ENCODE measurements at places on chromosomes 5 and 9.

GRCh38 chr5:87121304-87122150 is 146.2 kb upstream of the RASA1 start:
- no peak for DNase-seq

DNA sequence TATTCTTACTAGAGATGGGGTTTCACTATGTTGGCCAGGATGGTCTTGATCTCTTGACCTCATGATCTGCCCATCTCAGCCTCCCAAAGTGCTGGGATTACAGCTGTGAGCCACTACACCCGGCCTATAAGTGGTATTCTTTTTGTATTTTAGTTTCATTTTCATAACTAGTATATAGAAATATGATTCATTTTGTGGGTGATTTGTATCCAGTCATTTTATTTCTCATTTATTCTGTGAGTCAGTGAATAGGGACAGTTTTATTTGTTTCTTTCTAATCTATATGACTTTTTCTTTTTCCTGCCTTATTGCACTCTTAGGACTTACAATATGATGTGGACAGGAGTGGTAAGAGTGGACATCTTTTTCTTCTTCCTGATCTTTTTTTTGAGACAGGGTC is 112.9 kb downstream of the AOPEP start:
- DNase-seq = no peak

DNA sequence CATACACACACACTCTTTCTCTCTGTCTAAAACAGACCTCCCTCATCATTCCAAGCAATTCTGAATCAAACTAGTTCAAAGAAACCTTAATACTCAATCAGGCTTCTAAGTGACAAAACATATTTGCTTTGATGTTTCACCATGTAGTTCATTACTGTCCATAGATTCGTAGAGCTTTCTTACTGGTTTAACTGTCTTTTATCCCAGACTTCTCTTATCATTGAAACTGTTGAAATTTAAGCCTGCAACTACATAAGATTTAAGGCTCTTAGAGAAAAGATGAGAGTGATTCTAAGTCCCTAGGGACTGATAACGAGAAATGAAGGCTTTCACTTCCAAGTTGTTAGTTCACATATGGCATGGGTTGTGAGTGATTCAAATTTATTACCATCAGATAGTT is 11.0 kb upstream of the PLAC8L1 start:
- DNase-seq = no peak

DNA sequence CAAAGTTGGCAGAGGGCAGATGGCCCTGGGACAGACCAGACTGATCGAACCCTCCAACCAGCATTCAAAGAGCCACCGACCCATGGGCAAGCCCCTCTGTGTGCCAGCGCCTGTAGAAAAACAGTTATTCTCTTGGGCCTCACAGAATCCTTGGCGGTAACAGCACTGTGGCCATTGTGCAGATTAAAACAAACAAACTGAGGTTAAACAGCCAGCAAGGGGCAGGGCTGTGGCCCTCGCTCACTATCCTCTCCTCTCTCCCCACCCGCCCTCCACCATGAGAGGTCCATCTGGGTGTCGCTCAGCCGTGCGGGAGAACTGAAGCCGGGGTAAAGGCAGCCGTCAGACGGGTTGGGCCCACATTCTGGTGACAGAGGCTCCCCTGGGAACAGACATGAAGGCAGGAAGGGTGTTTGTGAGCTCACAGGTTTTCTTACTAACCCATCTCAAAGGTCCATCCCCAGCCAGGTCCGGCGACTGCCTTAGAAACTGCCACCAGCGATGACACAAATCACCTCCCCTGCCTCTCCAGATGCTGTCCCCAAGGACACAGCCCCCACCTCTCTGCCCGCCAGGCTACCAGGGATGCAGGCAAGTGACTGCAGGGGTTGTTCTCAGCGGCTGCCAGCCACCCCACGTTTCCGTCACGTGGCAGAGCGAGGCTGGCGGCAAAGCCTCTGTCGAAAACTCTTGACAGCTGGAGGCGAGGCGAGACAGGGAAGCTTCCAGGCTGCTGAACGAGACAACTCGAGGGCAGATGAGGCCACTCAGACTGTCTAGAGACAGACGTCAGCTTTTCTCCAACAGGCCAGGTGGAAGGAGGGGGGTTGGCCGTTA is 75.8 kb upstream of the SARDH start:
- no peak for DNase-seq

DNA sequence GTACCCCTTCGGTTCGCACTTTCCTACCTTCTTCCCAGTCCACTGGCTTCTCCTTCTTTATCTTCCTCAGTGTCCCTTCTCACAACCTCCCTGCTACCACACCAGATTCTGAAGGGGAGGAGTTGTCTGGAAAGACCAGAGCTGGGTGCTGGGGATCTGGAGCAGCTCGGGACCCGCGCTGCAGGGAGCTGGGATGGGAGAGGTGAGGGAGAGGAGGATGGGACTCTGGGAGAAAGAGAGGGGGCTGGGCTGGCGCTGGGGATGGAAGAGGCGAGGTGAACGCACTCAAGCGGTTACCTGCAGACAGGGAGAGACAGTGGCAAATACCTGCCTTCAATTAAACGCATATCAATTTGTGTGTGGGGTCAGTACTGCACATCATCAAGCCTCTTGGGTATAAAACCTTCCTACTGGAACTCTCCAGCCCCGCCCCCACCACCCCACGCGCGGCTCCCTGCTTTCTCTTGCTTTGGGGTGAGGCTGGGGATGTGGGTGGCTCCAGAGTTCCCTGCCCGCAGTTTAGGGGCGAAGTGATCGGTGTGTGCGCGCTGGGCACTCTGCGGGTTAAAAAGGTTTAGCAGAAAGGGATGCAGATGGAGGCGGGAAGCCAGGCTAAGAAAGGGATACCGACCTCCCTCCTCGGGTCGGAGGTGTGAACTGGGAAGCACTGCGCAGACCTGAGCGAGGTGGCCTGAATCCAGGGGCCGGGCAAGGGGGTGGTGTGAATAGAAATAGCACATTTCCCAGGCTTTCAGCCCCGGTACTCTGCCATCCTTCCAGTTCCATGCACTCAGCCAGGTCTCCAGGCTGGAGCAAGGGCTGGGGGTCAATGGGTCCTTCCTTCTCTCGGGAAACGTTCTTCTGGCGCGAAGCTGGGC is 977 bp upstream of the PAM start:
- no peak for DNase-seq

- DNase-seq = no peak
Observed at GRCh38 chr5:56802205-56802604, 13.1 kb upstream of the MAP3K1 start.

DNA sequence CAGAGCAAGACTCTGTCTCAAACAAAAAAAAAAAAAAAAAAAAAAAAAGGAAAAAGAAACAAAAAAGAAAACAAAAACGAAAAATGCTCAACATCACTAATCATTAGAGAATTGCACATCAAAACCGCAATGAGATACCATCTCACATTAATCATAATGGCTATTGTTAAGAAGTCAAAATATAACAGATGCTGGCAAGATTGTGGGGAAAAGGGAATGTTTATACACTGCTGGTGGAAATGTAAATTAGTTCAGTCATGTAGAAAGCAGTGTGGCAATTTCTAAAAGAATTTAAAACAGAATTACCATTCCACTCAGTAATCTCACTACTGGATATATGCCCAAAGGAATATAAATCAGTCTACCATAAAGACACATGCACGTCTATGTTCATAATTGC is 50.4 kb upstream of the PRR16 start:
- no peak for DNase-seq

DNA sequence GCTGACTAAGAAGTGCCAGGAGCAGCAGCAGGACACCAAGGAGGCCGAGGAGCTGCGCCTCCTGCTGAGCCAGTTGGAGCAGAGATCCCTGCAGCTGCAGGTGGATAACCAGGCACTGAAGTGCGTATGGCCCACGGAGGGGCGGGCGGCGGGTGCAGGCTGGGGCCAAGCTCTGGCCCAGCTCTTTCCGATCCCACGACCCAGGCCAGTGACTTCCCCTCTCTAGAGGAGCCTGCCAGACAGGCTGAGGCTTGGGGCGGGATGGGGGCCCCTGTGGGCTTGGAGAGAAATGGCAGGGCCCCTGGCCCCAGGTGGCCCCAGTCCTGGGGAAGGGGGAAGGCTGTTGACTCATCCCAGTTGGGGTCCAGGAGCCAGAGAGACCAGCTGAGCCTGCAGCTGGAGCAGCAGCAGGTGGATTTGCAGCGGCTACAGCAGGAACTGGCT is 3.6 kb downstream of the PTRH1 start:
- no peak for DNase-seq

DNA sequence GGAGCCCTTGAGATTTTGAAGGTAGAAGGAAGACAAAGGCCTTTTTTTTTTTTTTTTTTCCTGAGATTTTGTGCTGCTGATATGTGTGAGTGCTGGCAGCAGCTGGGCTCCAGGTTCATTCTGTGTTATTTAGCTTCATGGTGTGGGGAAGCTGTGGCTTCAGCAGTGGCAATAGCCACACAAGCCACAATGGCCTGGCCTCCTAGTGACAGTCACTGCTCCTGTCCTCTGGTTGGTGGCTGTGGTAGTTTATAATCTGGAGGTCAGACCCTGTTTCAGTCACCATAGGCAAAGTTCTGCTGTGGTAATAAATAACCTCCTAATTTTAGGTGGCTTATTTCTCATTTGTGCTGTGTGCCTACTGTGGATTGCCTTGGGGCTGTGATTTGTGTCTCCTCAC is 28.2 kb upstream of the GPR151 start:
- no peak for DNase-seq

- no peak for DNase-seq
Observed at GRCh38 chr5:102856389-102856777, 101.3 kb downstream of the PAM start.

GRCh38 chr5:1315018-1315708 is 20.3 kb upstream of the TERT start:
- no peak for DNase-seq

DNA sequence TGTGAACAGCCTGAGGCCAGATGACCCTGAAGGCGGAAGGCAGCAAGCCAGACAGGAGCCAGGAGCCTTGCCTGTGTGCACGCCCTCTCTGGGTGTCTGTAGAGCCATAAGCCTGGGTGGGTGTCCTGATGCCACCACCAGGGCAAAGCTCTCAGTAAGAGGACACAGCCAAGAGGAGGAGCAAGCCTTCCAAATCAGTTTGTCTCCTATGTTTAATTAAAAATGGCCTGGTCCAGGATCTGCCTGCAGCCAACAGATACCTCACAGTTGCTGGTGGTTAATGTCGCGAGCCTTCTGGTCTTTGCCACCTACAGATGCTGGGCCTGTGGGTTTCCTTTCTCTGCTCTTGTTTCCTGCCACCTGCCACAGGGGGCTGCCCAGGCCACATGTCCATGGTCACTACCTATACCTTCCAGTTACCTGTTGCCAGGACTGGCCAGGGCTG is 56.9 kb downstream of the SYK start:
- no peak for DNase-seq

GRCh38 chr5:149271716-149272563 is at the start of gene AFAP1L1:
AFAP1L1 (plus strand) TSS chr5:149271859; CDS start chr5:149271969, 110 bp downstream.
- peak; percentile 11 for DNase-seq

GRCh38 chr9:110933350-110934001 is 104.8 kb downstream of the LPAR1 start:
- DNase-seq = no peak

DNA sequence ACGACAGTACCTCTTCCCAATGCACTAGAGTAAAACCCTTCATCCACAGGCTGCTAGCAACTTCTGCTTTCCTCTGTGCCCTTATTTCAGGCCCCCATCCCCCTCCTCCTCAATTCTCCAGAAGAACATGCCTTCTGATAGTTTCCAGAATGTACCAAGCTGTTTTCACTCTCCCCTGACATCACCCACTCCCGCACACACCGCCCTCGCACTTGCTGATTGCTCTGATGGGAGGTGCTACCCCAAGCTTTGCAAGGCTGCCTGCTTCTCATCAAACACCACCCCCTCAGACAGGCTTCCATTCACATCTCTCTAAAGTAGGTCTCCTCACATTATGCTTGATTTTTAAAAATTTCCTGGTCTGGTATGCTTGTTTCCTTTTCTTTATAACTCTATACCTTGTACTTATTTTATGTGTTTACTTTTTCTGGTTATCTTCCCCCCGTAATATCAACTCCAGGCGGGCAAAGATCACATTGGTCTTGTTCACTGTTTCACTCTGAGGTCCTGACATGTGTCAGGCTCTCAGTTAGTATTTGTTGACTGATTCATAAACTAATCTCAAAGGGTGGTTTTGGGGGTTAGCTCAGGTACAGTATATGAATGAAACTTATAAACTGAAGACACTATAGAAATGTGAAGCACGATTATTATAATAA is 91.0 kb upstream of the C9orf72 start:
- DNase-seq = no peak

DNA sequence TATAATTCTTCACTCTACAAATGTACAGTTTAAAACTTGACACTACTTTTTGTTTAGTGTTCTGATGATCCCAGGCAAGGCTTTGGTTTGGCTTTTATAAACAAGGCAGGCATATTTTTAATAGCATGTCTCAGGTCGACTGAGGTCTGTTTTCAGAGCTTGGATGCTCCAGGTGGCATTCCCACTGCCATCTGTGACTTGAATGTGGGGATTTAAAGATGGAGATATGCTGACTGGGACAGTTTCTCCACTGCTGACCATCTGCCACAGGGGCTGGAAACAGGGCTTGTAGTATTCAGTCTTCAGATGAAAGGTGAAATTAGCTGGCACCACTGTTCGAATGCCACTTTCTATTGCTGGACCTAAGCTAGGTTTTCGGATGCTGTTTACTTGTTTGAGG is 1266.2 kb upstream of the CDH18 start:
- DNase-seq = no peak

DNA sequence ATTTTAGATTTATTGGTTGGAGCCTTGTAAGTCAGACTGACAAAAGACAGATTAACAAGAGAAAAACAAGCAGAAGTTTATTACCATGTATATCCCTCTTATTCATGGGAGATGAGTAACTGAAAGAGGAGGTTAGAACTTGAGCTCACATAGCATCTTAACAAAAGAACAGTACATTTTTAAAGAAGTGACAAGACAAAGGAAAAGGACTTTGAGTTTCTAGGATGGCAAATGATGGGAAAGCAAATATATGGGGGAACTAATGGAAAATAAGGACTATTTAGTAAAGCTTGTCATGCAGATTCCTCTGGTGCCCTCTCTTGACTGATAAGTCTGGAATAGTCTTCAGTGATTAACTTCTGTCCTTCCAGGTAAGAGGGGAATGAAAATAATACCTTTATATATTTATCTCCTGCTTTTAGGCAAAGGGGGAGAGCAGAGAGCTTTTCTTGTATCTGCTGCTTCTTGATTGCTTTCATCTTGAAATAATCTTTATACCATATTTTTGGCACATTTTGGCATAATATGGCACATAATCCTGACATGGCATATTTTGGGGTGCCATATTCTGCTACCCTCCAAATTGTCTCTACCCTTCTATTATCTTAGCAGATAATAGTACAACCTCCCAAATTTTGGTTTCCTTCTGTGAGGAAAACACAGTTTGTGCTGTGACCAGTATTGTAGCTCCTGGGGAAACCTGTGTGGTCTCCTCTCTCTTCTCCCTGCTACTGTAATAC is 206.8 kb downstream of the TMC1 start:
- DNase-seq = no peak

DNA sequence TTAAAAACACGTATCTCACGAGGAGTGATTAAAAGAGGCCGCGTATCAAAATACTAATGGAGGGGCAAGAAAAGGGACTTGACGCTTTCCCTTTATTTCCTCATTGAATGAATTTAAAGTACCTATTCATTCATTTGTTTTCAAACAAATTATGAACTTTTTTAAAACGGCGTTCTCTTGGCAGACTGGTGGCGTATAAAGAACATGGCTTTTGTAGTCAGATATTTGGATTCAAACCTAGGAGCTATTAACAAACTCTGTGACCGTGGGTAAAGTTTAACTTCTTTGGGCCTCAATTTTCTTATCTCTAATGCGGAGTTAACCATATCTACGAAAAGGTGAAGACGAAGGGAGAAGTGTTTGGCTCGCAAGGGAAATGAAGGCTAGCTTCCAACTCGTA is 876 bp downstream of the CAAP1 start:
- DNase-seq = no peak

GRCh38 chr5:14408969-14409586 is 172.5 kb upstream of the OTULINL start:
- no peak for DNase-seq
